ENCODE measurements at places on chromosomes 6 and 20. TPM values are rescaled to one million over a fixed set of nuclear protein-coding genes. Genes with fewer than 3 reads are reported as not detected.

Gene ASXL1
- 32.4 TPM for total RNA-seq

Gene APOBEC2
- not detected for total RNA-seq

Gene TSPO2
- total RNA-seq, result not detected

Gene CDSN
- total RNA-seq, result not detected

Gene SEMG2
- not detected for total RNA-seq

Gene ARMC12
- total RNA-seq, result 0.62 TPM

Gene KHDC1L
- total RNA-seq, result not detected

Gene OR10C1
- total RNA-seq, result not detected

Gene APCDD1L
- 0.05 TPM for total RNA-seq

Gene OSER1
- total RNA-seq, result 56.3 TPM

Gene ZBTB46
- total RNA-seq, result 0.75 TPM

Gene BPI
- total RNA-seq, result not detected

Gene NKX2-4
- total RNA-seq, result not detected

Gene DEK
- 82.0 TPM for total RNA-seq

Gene SUMO4
- total RNA-seq, result not detected

Gene SLC52A3
- total RNA-seq, result 0.52 TPM

Gene RAD21L1
- total RNA-seq, result not detected

Gene CABLES2
- 5.7 TPM for total RNA-seq

Gene LY6G6D
- not detected for total RNA-seq

Gene PDYN
- total RNA-seq, result not detected

Gene FRS3
- 2.2 TPM for total RNA-seq

Gene GNRH2
- 0.23 TPM for total RNA-seq

Gene PI16
- total RNA-seq, result not detected

Gene OPRL1
- 1.0 TPM for total RNA-seq

Gene CRISP2
- total RNA-seq, result not detected

Gene ZDHHC14
- total RNA-seq, result 2.6 TPM
